Aorta (tissue), 5 donors: ENCODE measurements at places on chromosomes 1 and 21. TPM values are rescaled to one million over a fixed set of nuclear protein-coding genes. Genes with fewer than 3 reads are reported as not detected.

Gene TPTE
- not detected for total RNA-seq

- H3K27ac ChIP-seq = no peak overlapping the region
- H3K27me3 ChIP-seq = no peaks in the 10 kb centered on the region
- no peak overlapping the region for H3K4me3 ChIP-seq
- H3K36me3 ChIP-seq = no peaks in the 10 kb centered on the region
These were observed 161.2 kb upstream of the C1orf87 start for GRCh38 chr1:60234776-60235175.

- H3K36me3 ChIP-seq = no peaks in the 10 kb centered on the region
- no peak overlapping the region for H3K27ac ChIP-seq
- H3K4me1 ChIP-seq = no peaks in the 10 kb centered on the region
- H3K27me3 ChIP-seq = no peaks in the 10 kb centered on the region
- DNase-seq = no peak
These were observed 415.3 kb upstream of the CAMK1G start for GRCh38 chr1:209168204-209168603.

GRCh38 chr1:159977364-159978106, 23.5 kb upstream of the SLAMF9 start:
- H3K27me3 ChIP-seq = no peaks in the 10 kb centered on the region
- no peaks in the 10 kb centered on the region for H3K4me1 ChIP-seq

Gene PCSK9
- total RNA-seq = 0.42 TPM

DNA sequence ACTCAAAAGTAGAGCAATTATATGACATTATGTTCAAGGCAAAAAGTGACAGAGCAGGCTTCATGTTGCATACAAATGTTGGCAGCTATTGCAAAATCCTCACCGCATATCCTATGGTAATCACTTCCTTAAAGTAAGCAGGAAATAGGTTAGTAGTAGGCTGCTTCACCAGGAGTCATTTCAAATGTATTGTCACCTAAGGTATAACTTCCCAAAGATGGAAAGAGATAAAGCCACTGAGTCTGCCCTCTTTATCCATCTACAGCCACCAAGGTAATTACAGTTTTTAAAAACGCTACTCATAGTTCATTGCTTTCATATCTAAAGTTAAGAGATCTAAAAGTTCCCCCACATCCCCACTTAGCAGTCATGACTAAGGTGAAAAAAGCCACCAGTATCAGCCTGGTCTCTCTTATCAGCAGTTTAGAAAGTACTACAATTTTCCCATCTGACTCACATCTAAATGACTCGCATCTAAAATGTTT, 31.6 kb upstream of the UBE2U start:
- H3K4me1 ChIP-seq = peaks cover 8% of the 10 kb centered on the region
- H3K36me3 ChIP-seq = peaks cover under 1% of the 10 kb centered on the region
- H3K4me3 ChIP-seq = no peak overlapping the region
- no peaks in the 10 kb centered on the region for H3K27me3 ChIP-seq
- H3K27ac ChIP-seq = no peak overlapping the region

- no peaks in the 10 kb centered on the region for H3K36me3 ChIP-seq
- H3K27me3 ChIP-seq = no peaks in the 10 kb centered on the region
- no peak overlapping the region for H3K4me3 ChIP-seq
- no peak overlapping the region for H3K27ac ChIP-seq
- no peaks in the 10 kb centered on the region for H3K4me1 ChIP-seq
These were observed 67.3 kb downstream of the SLC35F3 start for GRCh38 chr1:233971753-233972152.

Gene ATG4C
- 11.0 TPM for total RNA-seq

Gene CDK18
- 80.7 TPM for total RNA-seq

GRCh38 chr1:57376041-57376440, 47.8 kb downstream of the DAB1 start:
- H3K27ac ChIP-seq = no peak overlapping the region
- no peaks in the 10 kb centered on the region for H3K36me3 ChIP-seq
- H3K4me1 ChIP-seq = no peaks in the 10 kb centered on the region
- H3K4me3 ChIP-seq = no peak overlapping the region

GRCh38 chr1:28792644-28793121, 19.3 kb upstream of the OPRD1 start:
- no peaks in the 10 kb centered on the region for H3K36me3 ChIP-seq
- H3K4me1 ChIP-seq = no peaks in the 10 kb centered on the region
- DNase-seq = no peak
- no peak overlapping the region for H3K27ac ChIP-seq
- no peak overlapping the region for H3K4me3 ChIP-seq
- H3K27me3 ChIP-seq = no peaks in the 10 kb centered on the region

Gene LRRIQ3
- 0.81 TPM for total RNA-seq

Gene LAMB3
- total RNA-seq = 0.84 TPM

Gene SLC30A10
- not detected for total RNA-seq

- no peak for DNase-seq
- no peak overlapping the region for H3K4me3 ChIP-seq
These were observed 61.8 kb downstream of the CD247 start for GRCh38 chr1:167456524-167456923.

GRCh38 chr1:68327414-68327813, 95.1 kb upstream of the WLS start:
- no peak overlapping the region for H3K4me3 ChIP-seq
- H3K27ac ChIP-seq = no peak overlapping the region
- no peaks in the 10 kb centered on the region for H3K4me1 ChIP-seq
- H3K36me3 ChIP-seq = no peaks in the 10 kb centered on the region
- no peak for DNase-seq

Gene GBP1
- total RNA-seq = 62.6 TPM

DNA sequence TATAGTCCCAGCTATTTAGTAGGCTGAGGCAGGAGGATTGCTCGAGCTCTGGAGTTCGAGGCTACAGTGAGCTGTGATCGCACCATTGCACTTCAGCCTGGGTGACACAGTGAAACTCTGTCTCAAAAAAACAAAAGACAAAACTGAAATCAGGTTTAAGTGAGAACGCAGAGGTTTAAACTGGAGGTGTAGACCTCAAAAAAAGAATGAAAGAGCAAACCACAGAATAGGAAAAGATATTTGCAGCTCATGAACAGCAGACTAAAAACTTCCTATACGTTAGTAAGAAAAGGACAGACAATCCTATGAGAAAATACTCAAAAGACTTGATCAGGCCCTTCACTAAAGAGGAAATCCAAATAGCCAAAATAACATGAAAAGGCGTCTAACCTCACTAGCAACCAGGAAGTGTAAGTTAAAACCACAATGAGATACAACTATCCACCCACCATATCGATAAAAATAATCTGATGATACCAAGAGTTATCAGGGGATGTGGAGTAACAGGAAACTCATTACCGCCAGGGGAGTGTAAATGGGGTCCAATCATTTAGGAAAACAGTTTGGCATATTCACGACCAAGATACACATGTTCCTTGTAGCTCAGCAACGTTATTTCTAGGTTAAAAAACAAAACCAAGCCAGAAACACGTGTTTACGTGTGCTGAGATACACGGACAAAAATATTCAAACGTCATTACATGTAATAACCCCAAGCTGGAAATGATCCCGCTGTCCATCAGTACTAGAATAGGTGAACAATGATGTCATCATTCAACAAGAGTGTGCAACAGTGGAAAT, 9.8 kb downstream of the TNFRSF9 start:
- no peaks in the 10 kb centered on the region for H3K27me3 ChIP-seq
- DNase-seq = no peak
- no peaks in the 10 kb centered on the region for H3K36me3 ChIP-seq
- H3K4me1 ChIP-seq = no peaks in the 10 kb centered on the region
- no peak overlapping the region for H3K27ac ChIP-seq

Gene CENPF
- 0.97 TPM for total RNA-seq

DNA sequence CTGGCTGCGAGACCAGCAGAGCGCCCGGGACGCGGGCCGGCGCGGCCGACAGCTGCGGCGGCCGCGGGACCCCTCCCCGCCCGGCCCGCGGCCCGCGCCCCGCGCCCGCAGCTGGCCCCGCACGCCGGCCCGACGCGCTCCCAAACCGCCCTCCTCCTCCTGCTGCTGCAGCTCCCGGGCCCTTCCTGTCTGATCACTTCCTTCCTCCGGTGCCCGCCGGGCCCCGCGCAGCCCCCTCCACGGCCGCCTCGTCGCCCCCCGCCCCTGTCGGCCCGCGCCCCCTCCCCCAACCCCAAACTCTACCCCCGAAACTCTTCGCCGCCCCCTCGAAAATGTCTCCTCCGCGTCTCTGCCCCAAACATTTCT, 594 bp downstream of the LUZP1 start:
- H3K27me3 ChIP-seq = no peaks in the 10 kb centered on the region
- no peaks in the 10 kb centered on the region for H3K4me1 ChIP-seq
- DNase-seq = peak; percentile 81
- H3K36me3 ChIP-seq = no peaks in the 10 kb centered on the region
- peak overlapping the region; percentile 91 for H3K4me3 ChIP-seq

Gene RXFP4
- not detected for total RNA-seq

DNA sequence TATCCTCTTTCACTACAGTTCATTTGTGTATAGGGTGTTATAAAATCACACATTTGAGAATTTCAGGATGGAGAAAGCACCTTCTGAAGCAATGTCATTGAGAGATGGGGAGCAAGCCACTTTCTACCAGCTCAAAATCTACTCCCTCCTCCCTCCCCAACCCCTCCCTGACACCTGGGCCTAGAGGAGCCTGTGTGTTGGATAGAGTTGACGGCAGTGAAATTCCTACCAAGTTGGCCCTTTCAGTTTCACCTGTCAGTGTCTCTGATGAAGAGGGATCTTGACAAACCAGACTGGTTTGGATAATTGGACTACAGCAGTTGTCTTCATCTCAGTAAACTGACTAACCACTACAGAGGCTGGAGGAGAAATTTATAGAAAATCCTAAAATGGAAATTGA, 125.0 kb upstream of the HOOK1 start:
- H3K27me3 ChIP-seq = no peaks in the 10 kb centered on the region
- no peaks in the 10 kb centered on the region for H3K36me3 ChIP-seq
- no peak for DNase-seq
- H3K4me3 ChIP-seq = no peak overlapping the region

Gene AIRE
- 0.19 TPM for total RNA-seq

DNA sequence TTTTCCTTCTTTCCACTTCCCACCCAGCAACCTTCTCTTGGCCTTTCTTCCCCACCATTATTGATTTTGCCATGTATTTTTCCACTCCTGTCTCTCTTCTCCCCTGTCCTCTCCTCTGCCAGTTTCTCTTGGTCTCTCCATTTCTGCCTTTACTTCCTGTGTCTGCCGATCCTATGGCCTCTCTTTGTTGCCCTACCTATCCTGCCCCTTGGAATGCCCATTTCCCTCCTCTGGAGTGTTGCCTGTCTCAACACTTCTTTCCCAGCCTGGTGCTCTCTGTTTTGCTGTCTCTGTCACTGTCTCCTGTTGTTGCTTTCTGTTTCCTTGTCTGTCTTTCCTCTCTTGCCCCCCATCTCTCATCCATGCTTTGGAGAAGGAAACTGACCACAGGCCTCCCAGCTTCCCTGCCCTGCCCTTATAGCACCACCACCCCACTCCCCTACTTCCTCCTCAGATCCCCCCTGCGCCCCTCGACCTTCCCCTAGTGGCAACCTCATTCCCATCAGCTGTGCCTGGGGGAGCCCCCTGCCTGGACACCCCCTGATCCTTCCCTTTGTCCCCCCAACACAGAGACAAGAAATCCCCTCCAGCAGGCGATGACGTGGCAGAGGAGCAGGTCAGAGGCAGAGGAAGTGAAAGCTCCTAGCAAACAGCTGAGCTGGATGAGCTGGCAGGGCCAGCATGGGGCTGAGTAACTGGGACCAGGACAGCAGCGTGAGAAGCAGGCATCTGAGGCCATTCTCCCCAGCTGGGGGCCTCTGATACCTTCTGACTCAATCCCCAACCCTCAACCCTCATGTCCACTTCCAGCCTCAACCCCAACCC, 6.6 kb upstream of the ETV3L start:
- H3K4me3 ChIP-seq = no peak overlapping the region
- H3K36me3 ChIP-seq = no peaks in the 10 kb centered on the region
- H3K27me3 ChIP-seq = no peaks in the 10 kb centered on the region
- peak; percentile 83 for DNase-seq

Gene SKI
- total RNA-seq = 129 TPM

GRCh38 chr1:94572780-94573179, 31.2 kb upstream of the F3 start:
- no peak for DNase-seq
- no peaks in the 10 kb centered on the region for H3K27me3 ChIP-seq
- H3K27ac ChIP-seq = no peak overlapping the region
- no peaks in the 10 kb centered on the region for H3K4me1 ChIP-seq
- no peaks in the 10 kb centered on the region for H3K36me3 ChIP-seq
- no peak overlapping the region for H3K4me3 ChIP-seq

Gene C4BPA
- total RNA-seq = not detected
